Osteocyte (in vitro differentiated cells): ENCODE measurements at places on chromosomes 2 and 18.

DNA sequence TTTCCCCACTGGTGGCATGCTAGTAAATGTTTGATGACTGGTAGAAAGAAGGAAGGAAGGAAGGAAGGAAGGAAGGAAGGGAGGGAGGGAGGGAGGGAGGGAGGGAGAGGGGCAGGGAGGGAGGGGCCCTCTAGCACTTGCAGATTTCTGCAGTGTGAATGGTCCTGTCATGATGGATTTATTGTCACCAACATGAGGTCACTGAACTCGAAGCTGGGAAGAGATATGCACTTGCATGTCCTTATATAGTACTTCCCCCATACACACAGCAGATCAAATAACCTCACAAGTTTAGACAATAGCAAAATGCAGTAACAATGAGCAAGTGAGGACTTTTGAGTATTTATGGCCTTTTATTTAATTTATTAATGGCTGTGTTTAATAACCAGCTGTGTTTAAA, 44.5 kb upstream of the CXCR4 start:
- H3K27me3 ChIP-seq = no peaks in the 10 kb centered on the region
- no peak overlapping the region for H3K4me3 ChIP-seq
- no peaks in the 10 kb centered on the region for H3K4me1 ChIP-seq
- H3K27ac ChIP-seq = no peak overlapping the region

DNA sequence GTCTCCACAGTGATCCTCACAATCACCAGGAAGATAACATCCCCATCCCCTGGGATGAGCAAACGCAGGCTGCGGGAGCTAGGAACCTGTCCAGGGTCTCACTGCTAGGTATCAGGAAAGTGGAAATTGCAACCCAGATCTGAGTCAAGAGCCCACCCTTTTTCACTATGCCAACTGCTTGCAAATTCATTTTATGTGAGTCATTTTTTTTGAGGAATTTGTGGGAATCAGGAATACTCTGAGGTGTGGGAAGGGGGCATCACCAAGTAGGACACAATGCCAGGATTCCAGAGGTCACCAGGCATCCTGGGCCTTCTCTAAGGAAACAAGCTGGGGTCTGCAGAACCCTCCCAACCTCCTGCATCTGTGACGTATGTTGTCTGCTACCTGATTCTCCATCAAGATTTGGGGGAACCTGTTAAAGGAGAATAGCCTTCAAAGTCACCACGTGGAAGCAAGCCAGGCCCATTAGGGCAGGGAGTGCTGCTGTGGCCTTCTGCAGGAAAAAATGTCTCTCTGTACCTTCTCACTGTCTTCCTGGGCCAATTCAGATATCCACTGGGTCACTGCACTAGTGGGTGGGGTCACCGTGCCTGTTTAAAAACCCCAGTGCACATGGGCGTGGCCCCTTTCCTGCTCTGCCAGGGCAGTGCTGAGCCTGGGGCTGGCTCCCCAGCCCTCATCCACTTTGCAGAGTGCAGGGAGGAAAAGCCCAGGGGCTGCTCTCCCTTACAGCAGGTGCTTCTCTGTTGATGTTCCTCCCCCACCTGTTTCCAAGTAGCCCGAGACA, 50.2 kb downstream of the MCFD2 start:
- H3K4me1 ChIP-seq = peaks cover 33% of the 10 kb centered on the region
- H3K27ac ChIP-seq = no peak overlapping the region
- no peaks in the 10 kb centered on the region for H3K27me3 ChIP-seq
- no peak for DNase-seq
- no peaks in the 10 kb centered on the region for H3K36me3 ChIP-seq

GRCh38 chr2:162118166-162119031, 33.6 kb downstream of the GCG start:
- no peak for DNase-seq
- no peak overlapping the region for H3K27ac ChIP-seq
- no peak overlapping the region for H3K4me3 ChIP-seq
- H3K27me3 ChIP-seq = peaks cover 3% of the 10 kb centered on the region
- peaks cover 6% of the 10 kb centered on the region for H3K4me1 ChIP-seq

DNA sequence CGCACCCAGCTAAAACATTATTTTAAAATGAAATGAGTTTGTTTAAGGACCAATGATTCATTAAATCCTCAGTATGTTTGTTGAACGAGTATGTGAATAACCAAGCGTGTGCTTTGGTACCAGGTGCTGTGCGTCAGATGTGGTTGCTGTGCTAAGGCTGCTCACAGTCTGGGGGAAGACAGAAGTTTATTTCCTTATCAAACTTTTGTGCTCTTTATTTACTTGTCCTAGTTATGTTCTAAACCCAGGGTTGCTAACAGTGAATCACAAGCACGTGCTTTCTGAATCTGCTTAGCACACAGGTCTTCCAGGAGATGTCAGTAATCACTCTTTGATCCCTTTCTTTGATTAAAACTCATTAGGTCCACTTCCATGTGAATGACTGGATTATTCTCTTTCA, 37.0 kb downstream of the RAPGEF4 start:
- DNase-seq = no peak
- no peaks in the 10 kb centered on the region for H3K4me1 ChIP-seq
- no peak overlapping the region for H3K27ac ChIP-seq
- no peak overlapping the region for H3K4me3 ChIP-seq
- H3K36me3 ChIP-seq = peaks cover 2% of the 10 kb centered on the region

DNA sequence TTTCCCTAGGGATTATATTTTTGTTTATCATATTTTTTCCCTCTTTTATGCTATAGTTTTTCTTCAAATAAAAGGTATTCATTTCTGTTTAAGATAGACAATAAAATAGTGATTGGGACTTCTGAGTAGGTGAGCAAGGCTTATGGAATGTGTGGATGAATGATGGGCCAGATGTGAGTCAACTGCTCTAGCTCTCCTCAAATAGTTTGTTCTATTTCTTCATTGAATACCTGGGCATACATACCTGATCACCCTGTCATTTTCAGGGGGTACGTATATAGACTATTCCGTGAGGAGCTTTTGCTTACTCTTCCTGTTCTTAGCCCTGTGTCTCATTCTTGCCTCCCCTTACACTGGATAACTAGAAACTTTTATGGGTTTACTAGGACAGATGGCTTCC, 41.9 kb downstream of the BABAM2 start:
- DNase-seq = no peak
- no peaks in the 10 kb centered on the region for H3K4me1 ChIP-seq
- no peaks in the 10 kb centered on the region for H3K27me3 ChIP-seq
- peaks cover 21% of the 10 kb centered on the region for H3K36me3 ChIP-seq
- no peak overlapping the region for H3K27ac ChIP-seq

DNA sequence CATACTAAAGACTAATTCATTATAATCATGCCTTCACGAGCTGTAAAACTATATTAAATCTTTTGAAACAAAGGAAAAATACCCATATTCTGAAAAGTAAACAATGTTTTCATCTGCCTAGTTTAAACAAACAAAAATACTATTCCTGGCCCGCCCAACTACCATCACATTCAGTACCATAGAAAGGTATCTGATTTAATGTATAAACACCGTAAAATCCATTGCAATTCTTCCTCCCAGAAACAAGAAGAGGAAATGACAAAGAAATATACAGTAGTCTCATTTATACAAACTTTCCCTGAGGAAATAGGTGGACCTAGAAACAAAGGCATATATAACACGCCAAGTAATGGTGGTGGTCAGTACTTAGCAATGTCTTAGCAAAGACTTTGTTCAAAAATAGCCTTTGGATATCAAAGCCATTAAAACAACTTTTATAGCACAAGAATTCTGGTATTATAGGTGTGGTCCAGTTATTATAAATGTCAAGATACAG, 71.2 kb downstream of the COBLL1 start:
- H3K27ac ChIP-seq = no peak overlapping the region
- no peak for DNase-seq
- H3K27me3 ChIP-seq = no peaks in the 10 kb centered on the region
- H3K4me1 ChIP-seq = no peaks in the 10 kb centered on the region
- no peaks in the 10 kb centered on the region for H3K36me3 ChIP-seq
- no peak overlapping the region for H3K4me3 ChIP-seq

DNA sequence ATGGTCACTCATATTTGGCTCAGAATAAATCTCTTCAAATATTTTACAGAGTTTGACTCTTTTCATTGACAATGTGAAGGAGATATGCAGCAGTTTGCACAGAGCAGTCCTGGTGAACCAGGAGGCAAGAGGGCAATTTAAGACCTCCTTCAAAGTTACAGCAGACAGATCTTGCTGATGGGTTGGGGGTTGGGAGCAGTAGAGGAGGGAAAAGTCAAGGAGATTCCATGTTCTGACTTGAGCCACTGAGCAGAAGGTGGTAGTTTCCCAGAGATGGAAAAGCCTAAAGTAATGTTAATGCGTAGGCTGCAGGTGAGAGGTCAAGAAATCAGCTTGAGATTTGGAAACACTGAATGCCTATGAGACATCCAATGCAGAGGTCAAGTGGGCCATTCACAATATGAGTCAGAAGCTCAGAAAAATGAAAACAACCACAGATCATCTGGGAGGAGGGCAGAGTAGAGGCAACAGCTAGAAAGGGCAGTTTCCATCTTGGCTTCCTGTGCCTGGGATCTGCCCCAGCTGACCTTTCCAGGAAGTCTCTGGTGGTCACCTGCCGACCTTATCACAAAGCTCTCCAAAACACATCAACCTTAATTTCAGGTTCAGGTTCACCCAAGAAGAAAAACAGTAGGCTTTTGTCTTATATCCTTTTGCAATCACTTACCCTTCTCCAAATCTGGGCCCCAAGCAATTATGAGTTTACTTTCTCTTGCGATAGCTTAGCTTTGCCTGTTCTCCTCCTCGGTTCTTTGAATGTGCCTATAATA, 197.5 kb upstream of the ARL4C start:
- no peak overlapping the region for H3K27ac ChIP-seq
- no peak overlapping the region for H3K4me3 ChIP-seq
- no peaks in the 10 kb centered on the region for H3K27me3 ChIP-seq

DNA sequence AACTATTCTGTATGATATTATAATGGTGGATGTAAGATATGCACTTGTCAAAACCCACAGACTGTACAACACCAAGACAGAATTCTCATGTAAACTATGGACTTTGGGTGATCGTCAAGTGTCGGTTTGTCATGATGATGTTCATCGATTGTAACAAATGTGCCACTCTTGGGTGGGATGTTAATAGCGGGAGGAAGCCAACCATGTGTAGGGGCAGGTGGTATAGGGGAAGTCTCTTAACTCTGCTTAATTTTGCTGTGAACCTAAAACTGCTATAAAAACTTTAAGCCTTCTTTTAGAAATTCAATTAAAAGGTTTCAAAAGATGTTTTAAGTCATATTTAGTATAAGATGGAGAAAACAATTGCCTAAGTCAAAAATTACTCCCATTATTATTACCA, 139.0 kb downstream of the ANKRD44 start:
- H3K36me3 ChIP-seq = no peaks in the 10 kb centered on the region
- DNase-seq = no peak
- H3K4me3 ChIP-seq = no peak overlapping the region
- no peaks in the 10 kb centered on the region for H3K27me3 ChIP-seq
- H3K4me1 ChIP-seq = peaks cover 14% of the 10 kb centered on the region
- no peak overlapping the region for H3K27ac ChIP-seq

DNA sequence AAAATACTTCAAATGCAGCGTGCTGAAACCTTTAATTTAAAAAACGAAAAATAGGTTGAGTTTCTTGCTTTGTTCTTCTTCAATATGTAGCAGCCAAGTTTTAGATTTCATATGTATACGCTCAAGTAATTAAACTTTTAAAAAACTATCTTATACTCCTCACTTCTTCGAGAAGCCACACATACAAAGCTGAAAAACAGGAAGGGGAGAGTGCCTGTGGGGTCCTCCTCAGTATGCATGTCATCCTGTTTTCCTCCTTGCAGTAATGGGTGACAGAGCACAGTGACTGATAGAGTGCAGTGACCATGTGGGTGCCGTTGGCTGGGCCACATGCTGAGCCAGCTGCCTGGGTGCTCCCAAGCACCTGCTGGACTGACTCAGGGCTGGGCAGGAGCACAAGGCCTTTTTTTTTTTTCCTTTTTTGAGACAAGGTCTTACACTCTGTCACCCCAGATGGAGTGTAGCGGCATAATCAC, 33.3 kb downstream of the UXS1 start:
- H3K4me3 ChIP-seq = no peak overlapping the region
- peaks cover 10% of the 10 kb centered on the region for H3K4me1 ChIP-seq
- H3K27me3 ChIP-seq = no peaks in the 10 kb centered on the region
- DNase-seq = no peak
- H3K27ac ChIP-seq = no peak overlapping the region
- peaks cover 13% of the 10 kb centered on the region for H3K36me3 ChIP-seq

- H3K36me3 ChIP-seq = no peaks in the 10 kb centered on the region
- peaks cover 31% of the 10 kb centered on the region for H3K4me1 ChIP-seq
- no peak for DNase-seq
- no peaks in the 10 kb centered on the region for H3K27me3 ChIP-seq
- H3K4me3 ChIP-seq = peak overlapping the region; percentile 83
Measured at GRCh38 chr2:68251187-68251854, 1.0 kb downstream of the PPP3R1 start.

DNA sequence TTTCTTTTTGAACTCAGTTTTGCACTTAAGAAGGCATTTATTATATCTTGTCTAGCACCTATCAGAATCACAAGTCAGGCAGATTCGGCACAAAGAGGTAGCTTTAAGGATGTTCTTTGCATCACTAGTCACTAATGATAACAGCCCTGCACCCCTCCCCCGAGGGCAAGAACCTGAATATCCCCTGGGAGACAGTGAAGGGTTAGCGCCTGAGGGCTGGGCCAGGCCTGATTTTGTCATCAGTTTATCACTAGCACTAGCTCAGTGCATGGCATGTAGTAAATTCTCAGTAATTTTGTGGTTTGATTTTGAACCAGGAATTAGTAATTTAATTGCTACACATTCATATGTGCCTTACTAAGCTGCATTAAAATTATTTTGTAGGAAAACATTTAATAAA, 23.9 kb upstream of the HS6ST1 start:
- no peaks in the 10 kb centered on the region for H3K36me3 ChIP-seq
- DNase-seq = no peak
- H3K4me3 ChIP-seq = no peak overlapping the region
- H3K27ac ChIP-seq = no peak overlapping the region

DNA sequence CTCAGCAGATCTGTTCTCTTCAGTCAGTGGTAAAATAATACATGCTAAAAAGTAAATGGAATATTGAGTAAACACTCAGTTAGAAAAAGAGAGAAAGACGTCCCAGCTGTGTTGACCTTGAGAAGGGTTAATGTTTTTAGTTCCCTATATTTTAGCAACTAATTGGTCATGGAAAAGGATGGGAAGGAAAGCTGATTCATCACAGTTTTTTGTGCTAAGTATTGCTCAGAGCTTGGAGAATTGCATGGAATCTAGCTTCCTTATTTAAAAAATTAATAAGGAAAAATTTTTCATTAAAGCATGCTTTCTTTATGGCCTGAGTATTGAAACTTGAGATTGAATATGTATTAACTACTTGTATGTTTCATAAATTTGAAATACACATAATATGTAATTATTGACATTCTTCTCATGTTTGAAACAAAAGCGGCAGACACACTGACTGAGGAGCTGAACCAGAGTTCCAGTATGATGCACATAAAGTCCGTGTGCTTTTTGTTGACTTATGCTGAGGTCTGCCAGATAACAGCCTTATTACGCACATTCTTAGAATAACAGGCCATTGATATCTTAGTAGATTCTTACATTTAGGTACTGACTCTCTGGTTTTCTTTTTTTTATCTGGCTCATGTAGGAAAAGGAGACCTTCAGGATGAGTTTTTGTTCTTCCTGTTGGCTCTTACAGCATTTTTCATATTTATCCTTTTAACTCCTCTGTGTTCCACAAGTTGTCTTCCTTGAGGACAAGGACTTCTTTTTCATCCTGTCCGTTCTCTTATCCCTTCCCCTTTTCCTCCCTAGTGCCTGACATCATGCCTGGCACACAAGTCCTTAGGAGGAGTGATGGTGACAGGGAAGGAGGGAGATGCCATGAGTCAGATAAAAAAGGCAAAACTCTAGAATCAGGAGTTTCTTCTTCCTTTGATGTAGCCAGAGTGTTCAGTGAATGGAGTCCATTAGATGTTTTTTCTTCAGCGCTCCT, 194.1 kb downstream of the PTPRM start:
- peaks cover 25% of the 10 kb centered on the region for H3K4me1 ChIP-seq
- H3K27ac ChIP-seq = peak overlapping the region; percentile 63
- DNase-seq = no peak
- H3K4me3 ChIP-seq = no peak overlapping the region
